ENCODE measurements at places on chromosomes 11 and 22.

DNA sequence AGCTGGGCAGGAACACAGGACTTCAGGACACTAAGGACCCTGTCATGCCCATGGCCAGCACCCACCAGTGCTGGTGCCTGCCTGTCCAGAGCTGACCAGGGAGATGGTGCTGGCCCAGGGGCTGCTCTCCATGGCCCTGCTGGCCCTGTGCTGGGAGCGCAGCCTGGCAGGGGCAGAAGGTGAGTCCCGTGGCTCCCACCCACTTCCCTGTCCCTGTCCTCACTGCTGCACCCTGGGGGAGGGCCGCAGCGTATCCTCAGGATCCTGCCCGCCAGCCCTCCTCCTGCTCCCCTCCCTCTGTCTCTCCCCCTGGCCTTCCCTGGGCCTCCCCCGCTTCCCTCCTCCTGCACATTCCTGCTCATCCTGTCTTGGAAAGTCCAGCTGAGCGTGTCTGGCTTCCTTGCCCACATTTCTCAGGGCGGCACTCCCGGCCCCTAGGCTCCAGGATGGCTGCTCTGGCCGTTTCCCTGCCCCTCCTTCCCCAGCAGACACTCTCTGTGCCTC, 8.7 kb downstream of the CSF2RB start:
- peak; percentile 89 for DNase-seq
- H3K27me3 ChIP-seq = no peaks in the 10 kb centered on the region
- H3K4me3 ChIP-seq = no peak overlapping the region
- peaks cover 19% of the 10 kb centered on the region for H3K4me1 ChIP-seq

- H3K27ac ChIP-seq = no peak overlapping the region
- H3K4me3 ChIP-seq = no peak overlapping the region
- H3K27me3 ChIP-seq = peaks cover 2% of the 10 kb centered on the region
Measured at GRCh38 chr22:22849640-22850610, 37.7 kb upstream of the IGLL5 start.

- no peak overlapping the region for H3K27ac ChIP-seq
- no peaks in the 10 kb centered on the region for H3K36me3 ChIP-seq
- no peak overlapping the region for H3K4me3 ChIP-seq
Measured at GRCh38 chr22:27718186-27719035, 83.1 kb downstream of the MN1 start.

DNA sequence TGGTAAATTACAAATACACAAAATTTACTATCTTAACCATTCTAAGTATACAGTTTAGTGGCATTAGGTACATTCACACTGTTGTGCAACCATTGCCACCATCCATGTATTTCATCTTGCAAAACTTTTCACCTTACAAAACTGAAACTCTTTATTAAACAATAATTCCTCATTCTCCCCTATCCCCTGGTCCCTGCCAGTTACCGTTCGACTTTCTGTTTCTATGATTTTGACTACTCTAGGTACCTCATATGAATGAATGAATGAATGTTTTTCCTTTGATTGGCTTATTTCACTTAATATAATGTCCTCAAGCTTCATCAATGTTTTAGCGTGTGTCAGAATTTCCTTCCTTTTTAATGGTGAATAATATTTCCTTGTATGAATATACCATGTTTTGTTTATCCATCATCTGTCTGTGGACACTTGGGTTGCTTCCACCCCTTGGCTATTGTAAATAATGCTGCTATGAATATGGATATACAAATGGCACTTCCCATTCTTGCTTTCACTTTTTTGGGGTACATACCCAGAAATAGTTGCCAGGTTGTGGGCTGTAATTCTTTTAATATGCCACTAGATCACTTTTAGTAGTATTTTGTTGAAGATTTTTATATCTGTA, 93.0 kb downstream of the UVRAG start:
- H3K36me3 ChIP-seq = no peaks in the 10 kb centered on the region
- no peaks in the 10 kb centered on the region for H3K27me3 ChIP-seq
- H3K4me1 ChIP-seq = no peaks in the 10 kb centered on the region
- no peak overlapping the region for H3K27ac ChIP-seq
- no peak overlapping the region for H3K4me3 ChIP-seq

- H3K27me3 ChIP-seq = no peaks in the 10 kb centered on the region
- no peaks in the 10 kb centered on the region for H3K36me3 ChIP-seq
- H3K27ac ChIP-seq = no peak overlapping the region
- no peak overlapping the region for H3K4me3 ChIP-seq
- H3K4me1 ChIP-seq = no peaks in the 10 kb centered on the region
Measured at GRCh38 chr11:122340607-122341290, 224.7 kb upstream of the BLID start.

DNA sequence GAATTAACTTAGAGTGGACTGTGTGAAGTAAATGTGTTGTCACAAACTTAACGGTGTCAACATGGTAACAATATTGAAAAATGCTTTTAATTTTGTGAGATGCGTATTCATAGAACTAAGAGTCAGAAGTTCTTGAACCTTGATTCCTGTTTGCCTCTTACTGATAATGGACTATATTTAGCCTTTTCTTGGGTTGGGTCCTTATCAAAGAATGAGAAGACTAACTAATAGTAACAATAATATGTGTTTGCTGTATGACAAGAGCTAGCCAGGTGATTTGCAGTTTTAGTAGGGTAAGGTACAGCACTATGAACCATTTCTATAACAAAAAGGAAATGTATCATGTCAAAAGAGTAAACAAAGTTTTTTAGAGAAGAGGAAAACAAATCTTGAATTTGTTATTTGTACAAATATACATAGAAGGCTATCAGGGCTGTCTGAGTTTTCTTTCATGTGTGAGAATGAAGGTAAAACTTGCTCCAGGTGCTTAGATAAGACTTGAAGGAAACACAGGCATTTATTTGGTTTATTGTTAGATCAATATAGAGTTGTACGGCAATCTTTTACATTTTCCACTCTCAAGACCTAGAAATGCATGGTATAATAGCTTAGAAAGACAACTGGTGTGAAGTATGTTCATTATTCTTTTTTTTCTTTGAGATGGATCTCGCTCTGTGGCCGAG, 74.1 kb downstream of the PACS1 start:
- peaks cover 4% of the 10 kb centered on the region for H3K4me1 ChIP-seq
- H3K27me3 ChIP-seq = no peaks in the 10 kb centered on the region
- no peak overlapping the region for H3K27ac ChIP-seq
- DNase-seq = no peak

DNA sequence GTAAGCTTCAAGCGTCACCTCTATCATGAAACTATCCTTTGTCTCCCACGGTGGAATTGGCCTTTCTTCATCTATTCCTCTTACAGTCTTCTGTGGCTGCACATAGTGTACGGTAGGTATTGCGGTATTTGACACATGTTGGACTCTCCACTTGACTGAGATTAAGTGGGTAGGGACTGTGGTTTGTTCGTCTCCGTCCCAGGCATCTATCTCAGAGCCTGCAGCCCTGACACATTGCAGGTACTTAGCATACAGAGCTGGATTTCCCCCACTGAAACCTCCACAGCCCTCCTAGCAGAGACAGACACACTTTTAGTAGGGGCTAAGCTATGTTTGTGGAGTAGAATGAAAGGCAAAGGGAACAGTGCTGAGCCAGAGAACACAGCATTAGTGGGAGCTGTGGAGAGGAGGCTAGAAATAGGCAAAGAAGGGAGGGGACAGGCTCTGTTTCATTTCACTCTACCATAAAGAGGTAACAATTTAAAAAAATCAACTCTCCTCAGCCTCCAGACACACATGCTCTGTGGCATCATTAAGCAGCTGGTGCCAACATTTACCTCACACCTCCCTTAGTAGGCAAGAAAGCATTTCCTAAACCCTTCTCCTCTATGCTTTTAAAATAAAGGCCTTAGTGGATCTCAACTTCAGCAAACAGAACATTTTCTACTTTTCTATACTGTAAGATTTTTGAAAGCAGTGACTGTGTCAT, 277.5 kb downstream of the KIRREL3 start:
- no peak for DNase-seq
- no peaks in the 10 kb centered on the region for H3K36me3 ChIP-seq
- no peak overlapping the region for H3K27ac ChIP-seq

GRCh38 chr11:3217818-3218482, 663 bp downstream of the MRGPRG start:
- no peak overlapping the region for H3K27ac ChIP-seq
- no peaks in the 10 kb centered on the region for H3K27me3 ChIP-seq
- no peaks in the 10 kb centered on the region for H3K36me3 ChIP-seq
- DNase-seq = no peak
- H3K4me1 ChIP-seq = no peaks in the 10 kb centered on the region

DNA sequence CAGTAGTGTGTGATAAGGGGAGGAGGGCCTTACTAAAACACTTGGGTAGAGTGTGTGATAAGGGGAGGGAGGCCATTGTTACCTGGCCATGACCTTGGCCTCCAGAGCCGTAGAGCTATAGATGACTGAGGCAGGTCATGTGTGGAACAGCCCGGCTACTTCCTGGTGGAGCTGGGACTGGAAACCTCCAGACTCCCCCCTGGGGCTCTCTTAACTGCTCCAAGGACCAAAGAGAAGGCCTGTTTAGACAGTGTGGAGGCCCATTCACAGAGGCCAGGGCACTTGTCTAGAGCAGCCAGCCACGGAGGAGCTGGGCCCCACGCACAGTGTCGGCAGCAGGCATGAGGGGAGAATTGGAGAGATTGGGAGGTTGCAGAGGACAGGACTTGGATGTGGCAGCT, 12.5 kb upstream of the MICALL1 start:
- peak overlapping the region; percentile 96 for H3K27ac ChIP-seq
- no peaks in the 10 kb centered on the region for H3K27me3 ChIP-seq
- peaks cover 12% of the 10 kb centered on the region for H3K36me3 ChIP-seq
- peaks cover 54% of the 10 kb centered on the region for H3K4me1 ChIP-seq

GRCh38 chr22:39292561-39293074, 26.8 kb downstream of the RPL3 start:
- peaks cover 56% of the 10 kb centered on the region for H3K4me1 ChIP-seq
- H3K27me3 ChIP-seq = no peaks in the 10 kb centered on the region
- H3K27ac ChIP-seq = no peak overlapping the region
- peak; percentile 98 for DNase-seq
- H3K4me3 ChIP-seq = no peak overlapping the region

- H3K4me3 ChIP-seq = peak overlapping the region; percentile 45
- no peak for DNase-seq
- H3K4me1 ChIP-seq = no peaks in the 10 kb centered on the region
- no peak overlapping the region for H3K27ac ChIP-seq
- no peaks in the 10 kb centered on the region for H3K27me3 ChIP-seq
- no peaks in the 10 kb centered on the region for H3K36me3 ChIP-seq
Measured at GRCh38 chr11:3215346-3216026, 3.1 kb downstream of the MRGPRG start.

All from trophoblast cell (in vitro differentiated cells and primary cell).